ENCODE measurements at places on chromosomes 11 and 22.

DNA sequence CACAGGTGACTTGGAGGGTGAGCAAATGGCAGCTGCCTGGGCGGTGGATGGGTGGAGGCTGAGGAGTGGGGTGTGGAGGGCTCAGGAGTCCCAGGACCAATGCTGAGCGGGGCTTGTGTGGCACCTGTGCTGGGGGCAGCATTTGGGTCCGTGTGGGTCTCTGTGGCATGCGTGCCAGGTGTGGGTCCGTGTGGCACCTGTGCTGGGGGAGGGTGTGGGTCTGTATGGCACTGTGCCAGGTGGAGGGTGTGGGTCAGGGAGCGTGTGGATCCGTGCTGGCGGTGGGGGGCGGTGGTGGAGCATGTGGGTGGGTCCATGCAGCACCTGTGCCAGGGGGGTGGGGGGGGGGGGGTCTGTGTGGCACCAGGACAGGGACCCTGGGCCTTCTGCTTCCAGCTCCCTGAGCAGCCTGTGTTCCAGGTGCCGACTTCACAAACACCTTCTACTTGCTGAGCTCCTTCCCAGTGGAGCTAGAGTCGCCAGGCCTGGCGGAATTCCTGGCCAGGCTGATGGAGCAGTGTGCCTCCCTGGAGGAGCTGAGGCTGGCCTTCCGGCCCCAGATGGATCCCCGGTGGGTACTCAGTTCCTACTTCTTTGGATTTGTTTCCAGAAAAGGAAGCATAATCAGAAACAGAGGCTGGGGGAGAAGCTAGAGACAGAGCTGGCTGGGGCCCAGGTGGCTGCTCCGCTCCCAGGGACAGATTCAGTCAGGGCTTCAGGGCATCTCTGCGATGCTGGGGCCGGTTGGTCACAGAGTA, 14.7 kb downstream of the SELENOO start:
- no peak for DNase-seq

- DNase-seq = no peak
These were observed 22.3 kb downstream of the RANGAP1 start for GRCh38 chr22:41263704-41264103.

DNA sequence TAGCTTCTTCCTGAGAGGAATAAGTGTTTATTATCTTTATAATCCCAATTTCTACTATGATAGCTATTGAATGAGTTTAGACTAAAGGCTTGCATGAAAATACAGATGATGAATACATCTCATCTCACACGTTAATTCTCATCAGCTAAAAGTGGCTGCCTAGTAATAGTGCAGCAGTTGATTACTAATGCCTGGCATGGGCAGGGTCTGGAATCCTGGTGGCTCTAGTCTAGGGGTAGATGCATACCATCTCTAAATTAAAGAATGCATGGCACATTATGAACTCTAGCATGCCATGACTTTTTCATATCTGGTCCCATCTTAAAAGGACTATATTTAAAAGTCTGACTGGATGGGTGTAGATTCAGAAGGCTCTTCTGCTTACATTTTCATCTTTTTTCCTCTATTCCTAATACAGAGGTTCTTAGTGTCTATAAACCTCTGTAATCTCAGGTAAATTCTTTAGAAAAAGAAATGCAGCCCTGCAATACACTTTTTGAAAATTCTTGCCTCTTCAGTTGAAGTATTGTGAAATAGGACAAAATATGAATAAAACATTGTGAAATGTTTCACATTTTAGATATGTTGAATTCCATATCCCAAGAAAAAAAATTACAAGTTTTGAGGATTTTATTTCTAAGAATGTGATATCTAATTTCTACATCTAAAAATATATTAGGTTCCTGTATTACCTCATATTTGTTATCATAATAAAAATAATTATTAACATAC, 187.6 kb downstream of the C11orf87 start:
- no peak for DNase-seq

DNA sequence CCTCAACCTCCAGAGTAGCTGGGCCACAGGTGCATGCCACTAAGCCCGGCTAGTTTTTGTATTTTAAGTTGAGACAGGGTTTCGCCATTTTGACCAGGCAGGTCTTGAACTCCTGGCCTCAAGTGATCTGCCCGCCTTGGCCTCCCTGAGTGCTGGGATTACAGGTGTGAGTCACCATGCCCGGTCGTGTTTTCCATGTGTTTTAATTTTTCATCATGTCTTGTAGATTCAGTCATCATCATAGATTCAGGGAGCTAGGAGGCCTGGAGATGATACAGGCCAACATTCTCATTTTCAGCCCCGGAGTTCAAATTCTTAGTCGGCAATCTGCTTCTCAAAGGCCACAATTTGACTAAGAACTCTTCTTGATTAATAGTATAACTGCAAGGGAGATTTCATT, 73.5 kb upstream of the GRAMD1B start:
- no peak for DNase-seq

All from HuH-7.5 (cell line).